Pons (tissue), 1 donor: ENCODE measurements at places on chromosomes 4 and X.
A peak's percentile ranks its signal among the peaks of the same experiment; 100 is the strongest.

- no peak for DNase-seq
These were observed 124.4 kb downstream of the SHROOM3 start for GRCh38 chr4:76559236-76560071.

DNA sequence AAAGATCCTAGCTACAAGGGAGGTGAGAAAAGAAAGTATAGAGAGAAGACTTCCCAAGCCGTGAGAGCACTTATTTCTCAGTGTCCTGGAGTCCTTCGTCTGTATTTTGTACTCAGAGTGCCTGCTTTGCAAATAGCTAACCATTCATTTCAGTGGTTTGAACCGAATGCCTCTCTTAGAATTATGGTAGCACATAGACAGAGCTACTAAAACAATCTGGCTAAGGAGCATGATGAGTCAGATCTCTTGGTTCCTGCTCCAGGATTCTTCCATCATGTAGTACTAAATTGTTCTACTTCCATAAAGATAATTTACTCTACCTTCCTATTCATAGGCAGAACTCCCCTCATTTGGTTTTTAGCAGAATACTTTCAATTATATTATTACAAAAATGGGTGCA lies 946.6 kb downstream of the STIM2 start:
- no peak for DNase-seq

DNA sequence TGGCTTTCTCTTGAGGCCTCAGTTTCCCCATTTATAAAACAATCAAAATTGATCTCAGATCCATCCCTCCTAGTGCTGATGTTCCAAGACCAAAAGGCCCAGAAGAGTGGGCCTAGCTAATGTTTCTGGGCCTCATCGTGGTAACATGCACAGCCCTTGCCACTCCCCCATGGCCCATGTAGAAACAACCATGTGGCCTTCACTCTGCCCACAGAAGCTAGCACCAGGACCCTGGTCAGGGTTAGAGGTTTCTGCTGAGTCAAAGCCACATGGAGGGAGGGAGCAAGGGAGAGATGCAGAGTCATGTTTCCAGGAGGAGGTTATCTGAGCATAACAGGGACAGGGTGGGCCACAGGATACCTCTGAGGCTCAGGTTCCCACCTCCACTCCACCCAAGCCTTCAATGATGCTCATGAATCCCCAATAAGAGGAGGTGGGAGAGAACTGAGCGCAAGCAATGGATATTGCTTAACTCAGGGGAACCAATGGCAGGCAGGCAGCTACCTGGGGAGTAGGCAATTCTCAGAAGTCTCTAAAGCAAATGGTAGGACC lies 16.9 kb downstream of the OTUD5 start:
- DNase-seq, result no peak

DNA sequence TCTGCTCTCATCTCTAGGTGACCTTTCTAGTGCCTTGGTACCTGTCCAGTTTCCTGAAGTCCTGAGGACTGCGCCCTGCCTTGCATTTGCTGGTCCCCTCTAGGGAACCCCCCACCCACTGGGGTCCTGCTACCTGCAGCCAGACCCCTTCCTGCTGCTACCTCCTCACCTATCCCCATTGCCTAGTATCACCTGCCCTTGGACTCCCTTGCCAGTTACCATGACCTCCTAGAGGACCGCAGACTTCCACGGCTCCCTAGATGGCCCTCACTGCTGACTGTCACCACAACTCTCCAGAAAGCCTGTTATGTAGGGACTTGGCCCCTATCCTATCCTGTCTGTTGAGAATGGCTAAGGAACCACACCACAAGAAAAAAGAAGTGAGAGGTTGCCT lies 166.6 kb downstream of the EFNB1 start:
- DNase-seq, result no peak

DNA sequence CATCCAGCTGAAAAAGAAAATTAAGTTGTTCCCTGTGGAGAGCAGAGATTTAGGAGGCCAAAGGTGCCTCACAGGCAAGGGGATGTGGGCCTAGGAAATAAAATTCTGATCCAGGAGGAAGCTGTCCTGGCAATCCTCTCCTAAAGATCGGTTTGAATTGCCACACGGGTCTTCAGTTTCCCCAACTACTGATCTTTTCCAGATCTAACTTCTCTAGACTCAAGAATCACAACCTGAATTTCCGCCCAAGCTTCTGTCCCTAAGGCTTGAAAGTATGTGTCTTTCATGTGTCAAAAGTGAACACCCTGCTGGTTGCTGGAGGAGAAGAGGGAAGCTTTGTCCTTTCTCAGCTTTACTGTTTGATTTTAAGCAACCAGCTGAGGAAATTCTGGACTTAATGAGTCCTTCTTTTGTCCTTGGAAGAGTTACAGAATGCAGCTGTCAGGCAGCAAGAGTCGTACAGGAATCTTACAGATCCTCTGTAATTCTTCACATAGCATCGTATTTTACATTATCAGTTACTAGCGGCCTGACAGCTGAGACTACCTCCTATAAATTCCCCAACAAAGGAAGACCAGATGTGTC lies 93.8 kb downstream of the INPP4B start:
- peak; percentile 12 for DNase-seq

DNA sequence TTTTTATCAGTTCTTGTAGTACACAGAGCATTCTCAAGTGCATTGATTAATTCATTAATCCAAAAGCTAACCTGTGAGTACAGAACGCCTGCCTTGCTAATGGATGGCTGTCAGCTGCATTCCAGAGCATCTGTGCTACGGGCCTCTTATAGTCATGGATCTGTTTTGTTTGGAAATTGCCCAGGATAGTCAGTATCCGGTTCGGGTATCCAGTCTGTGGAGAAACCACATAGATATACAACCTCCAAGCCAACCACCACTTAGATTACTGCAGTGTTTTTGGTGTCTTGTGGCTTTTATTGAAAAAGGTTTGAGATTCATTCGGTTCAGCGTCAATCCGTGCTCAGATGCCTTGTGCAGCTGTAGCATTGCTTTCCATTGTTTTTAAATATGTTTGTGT lies 4.0 kb downstream of the LAP3 start:
- no peak for DNase-seq

DNA sequence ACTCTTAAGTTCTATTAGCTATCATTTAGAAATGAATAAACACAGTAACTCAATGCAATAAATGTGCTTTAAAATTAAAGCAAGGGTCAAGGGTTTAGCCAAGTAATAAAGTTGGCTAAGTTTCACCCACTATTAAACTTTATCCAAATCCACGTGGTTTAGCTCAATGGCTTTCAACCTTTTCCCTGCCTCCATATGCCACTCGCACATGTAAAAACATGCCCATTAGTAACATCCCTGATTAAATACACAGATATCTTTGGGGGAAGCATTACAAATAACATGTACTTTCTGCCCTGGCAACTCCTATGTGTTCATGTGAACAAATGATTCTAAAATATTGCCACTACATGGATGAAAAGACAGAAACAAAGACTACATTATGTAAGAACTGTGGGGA lies 130.8 kb downstream of the ZAR1 start:
- peak; percentile 35 for DNase-seq

DNA sequence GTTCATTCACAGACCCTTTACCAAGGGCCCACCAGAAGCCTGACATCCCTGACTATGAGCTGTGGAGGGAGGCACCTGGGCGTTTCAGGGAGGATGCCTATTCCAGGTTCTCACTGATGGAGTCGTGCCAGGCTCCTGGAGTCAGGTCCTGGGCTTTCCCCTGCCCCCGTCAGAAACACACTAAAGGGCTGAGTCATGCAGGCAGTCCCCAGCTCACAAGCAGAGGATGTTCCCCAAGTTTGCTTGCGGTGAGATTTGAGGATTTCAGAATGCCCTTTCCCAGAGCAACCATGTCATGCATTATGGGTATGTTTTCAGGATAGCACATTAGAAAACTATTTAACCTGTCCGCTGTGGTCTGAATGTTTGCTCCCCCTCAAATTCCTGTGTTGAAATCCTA lies 45.2 kb downstream of the FHDC1 start:
- no peak for DNase-seq

DNA sequence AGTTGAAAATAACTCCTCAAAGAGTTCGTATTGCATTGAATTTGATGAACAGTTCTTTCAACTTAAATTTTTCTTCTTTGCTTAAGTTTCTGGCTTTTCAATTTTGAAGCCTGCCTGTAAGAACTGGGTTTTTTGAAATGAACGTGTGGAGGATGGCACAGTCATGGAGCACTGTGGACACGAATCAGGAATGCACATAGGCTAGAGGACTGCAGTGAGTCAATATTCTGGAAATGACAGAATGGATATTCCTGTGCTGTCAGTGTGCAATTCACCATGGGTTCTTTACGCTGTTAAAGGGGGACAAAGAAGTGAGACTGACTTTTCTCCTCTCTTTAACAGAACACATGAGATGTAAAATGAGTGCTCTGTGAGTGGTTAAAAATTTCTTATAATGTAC lies 368.0 kb upstream of the AGA start:
- no peak for DNase-seq

DNA sequence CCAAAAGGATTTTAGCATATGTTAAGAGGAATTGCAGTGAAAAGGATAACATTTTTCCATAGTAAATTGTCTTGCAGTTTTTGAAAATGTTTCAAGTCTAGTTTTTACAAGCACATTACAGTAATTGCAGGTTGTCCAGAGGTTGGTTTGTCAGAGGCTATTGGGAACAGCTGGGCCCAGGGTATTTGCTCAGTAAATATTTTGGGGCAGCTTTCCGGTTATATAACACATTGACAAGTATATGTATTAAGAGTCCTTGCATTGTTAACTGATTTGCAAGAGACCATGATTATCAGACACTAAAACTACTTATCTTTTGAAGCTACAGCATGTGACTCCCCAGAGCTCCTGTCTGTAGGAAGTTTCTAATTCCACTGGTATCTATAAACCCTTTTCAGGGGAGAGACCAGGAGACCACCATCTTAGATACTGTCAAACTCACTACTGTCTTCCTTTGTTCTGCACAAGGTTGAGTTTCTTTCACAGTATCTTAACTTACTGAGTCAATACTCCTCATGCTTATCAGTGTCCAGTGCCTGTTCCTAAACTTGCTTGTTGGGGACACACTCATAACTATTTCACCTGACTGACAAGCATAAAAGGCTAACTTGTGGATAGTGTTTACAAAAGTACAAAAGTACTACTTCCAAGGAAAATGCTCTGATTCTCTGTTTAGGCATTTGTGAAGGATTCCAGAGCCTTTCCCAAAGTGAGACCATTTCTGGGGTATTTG lies 18.9 kb upstream of the RGN start:
- DNase-seq, result no peak

DNA sequence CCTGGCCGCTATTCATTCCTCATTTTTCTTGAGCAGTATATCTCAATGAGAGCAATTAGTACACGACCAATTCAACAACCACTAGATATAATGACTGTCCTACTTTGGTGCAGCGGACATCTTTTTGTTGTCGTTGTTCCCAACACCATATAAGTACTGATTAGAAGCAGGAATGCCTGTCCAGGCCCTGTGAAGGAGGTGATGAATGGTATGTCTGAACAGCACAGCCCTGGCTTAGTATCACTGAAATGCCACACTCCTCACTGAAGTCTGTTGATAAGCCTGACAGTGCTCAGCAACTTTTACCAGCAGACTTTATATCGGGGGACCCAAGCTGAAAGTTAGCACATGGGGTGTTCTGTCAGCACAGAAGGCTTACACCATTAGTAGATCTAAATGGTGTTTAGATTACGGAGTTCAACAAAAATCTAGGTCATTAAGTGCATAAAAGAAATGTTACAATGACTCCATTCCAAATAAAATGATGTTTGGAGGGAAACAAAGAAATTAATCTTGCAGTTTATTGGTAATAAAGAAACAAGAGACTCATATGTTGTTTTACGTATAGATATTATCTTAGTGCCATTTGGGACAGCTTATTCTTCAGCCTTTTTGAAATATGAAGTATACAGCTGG lies 228.3 kb upstream of the TTC29 start:
- DNase-seq, result no peak

GRCh38 chr4:165631208-165631894 lies 241.7 kb upstream of the TLL1 start:
- no peak for DNase-seq

DNA sequence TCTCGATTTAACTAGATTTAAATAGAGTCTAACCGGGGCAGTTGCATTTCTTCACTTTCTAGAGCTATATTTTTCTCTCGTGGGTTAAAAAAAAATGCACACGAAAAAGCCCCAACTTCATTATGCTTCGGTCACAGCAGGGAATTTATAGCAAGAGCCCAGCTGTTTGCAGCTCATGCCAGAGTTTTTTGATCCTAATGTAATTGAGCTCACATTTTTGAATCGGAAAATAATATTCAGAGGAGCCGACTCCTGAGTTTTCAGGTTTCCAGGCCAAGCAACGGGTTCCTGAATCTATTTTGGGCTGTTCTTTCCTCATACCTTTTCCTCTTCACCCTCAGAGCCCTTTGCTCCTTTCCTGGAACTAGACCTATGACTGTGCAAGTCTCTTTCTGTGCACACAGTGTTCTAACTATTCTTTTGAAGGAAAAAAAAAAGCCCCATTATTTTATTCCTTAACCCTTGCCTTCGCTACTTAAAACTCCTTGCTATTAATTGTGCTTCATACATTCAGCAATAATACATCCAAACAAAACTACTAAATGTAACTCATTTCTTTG lies 27.5 kb upstream of the ESX1 start:
- peak; percentile 0 for DNase-seq

GRCh38 chrX:35251226-35251625 lies 308.6 kb downstream of the FAM47B start:
- DNase-seq, result no peak

- peak; percentile 26 for DNase-seq
These were observed 25.6 kb downstream of the ZRSR2 start for GRCh38 chrX:15815779-15816437.

GRCh38 chr4:15682242-15683142 lies 865 bp downstream of the FAM200B start:
- peak; percentile 37 for DNase-seq

DNA sequence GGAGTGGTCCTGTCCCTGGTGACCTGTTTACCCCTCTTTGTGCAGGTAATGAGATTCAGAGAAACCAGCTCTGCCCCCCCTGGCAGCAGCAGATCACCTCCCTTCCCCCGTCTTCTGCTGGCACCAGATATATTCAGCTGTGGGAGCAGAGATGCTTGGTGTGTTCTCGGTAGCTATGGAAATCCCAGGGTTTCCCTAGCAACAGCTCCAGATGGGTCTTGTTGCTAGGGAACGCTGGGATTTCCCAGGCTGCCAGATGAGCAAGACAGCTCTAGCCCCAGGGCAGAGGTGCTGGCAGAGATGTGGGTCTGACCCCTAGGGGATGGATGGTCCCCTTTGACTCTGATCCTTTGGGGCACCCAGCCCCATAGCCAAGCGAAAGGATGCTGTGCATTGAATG lies 20.2 kb downstream of the CETN2 start:
- no peak for DNase-seq

DNA sequence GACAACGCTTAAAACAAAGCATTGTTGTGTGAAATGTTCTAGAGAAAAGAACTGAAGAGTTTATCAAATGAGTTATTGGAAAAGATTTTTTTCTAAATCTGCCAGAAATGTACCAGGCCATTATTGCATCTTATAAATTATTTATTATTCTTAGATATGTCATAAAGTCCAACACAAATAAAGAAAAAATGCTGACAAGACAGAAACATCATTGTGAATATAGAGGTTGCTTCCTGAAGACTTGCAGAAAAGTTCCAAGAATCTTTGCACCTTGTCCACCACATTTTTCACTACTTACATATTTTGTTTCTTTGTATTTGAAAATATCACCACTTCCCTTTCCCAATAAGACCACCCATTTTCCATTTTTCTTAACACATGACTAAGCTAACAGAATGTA lies 545.8 kb downstream of the IQCM start:
- DNase-seq, result no peak
